ENCODE measurements at places on chromosomes 12 and 14. TPM values are rescaled to one million over a fixed set of nuclear protein-coding genes. Genes with fewer than 3 reads are reported as not detected.

KLRC4 gene
- polyA plus RNA-seq, result 14.3 TPM

ADAMTS20 gene
- polyA plus RNA-seq, result not detected

GRCh38 chr12:3350432-3350831 lies 140.6 kb upstream of the PRMT8 start:
- H3K36me3 ChIP-seq, result no peaks in the 10 kb centered on the region
- no peak overlapping the region for H3K4me3 ChIP-seq
- DNase-seq, result no peak

ACSS3 gene
- not detected for polyA plus RNA-seq

GRCh38 chr12:93127582-93128331 lies 198.7 kb upstream of the EEA1 start:
- H3K27me3 ChIP-seq, result no peaks in the 10 kb centered on the region
- no peaks in the 10 kb centered on the region for H3K4me1 ChIP-seq
- no peak overlapping the region for H3K27ac ChIP-seq
- DNase-seq, result no peak

- DNase-seq, result no peak
- H3K4me1 ChIP-seq, result no peaks in the 10 kb centered on the region
- H3K27ac ChIP-seq, result no peak overlapping the region
- no peaks in the 10 kb centered on the region for H3K36me3 ChIP-seq
Observed at GRCh38 chr12:60123557-60123956, 527.7 kb downstream of the SLC16A7 start.

- H3K36me3 ChIP-seq, result no peaks in the 10 kb centered on the region
- H3K27ac ChIP-seq, result no peak overlapping the region
- no peaks in the 10 kb centered on the region for H3K27me3 ChIP-seq
- no peak for DNase-seq
- H3K4me1 ChIP-seq, result no peaks in the 10 kb centered on the region
Observed at GRCh38 chr14:75972801-75973421, 8.9 kb downstream of the TGFB3 start.

- H3K27ac ChIP-seq, result no peak overlapping the region
- no peak overlapping the region for H3K4me3 ChIP-seq
- H3K4me1 ChIP-seq, result peaks cover 6% of the 10 kb centered on the region
- no peaks in the 10 kb centered on the region for H3K36me3 ChIP-seq
- no peak for DNase-seq
Observed at GRCh38 chr12:25463521-25463920, 89.6 kb downstream of the LMNTD1 start.

SMOC1 gene
- not detected for polyA plus RNA-seq

VRTN gene
- not detected for polyA plus RNA-seq

GRCh38 chr12:120327593-120327992 lies at the start of gene PLA2G1B:
Gene PLA2G1B, minus strand, starts transcription at chr12:120327779. Its CDS starts 26 bp downstream, at chr12:120327753.
- peaks cover 11% of the 10 kb centered on the region for H3K27me3 ChIP-seq
- H3K36me3 ChIP-seq, result no peaks in the 10 kb centered on the region
- H3K27ac ChIP-seq, result no peak within 1 kb of the TSS
- no peak within 1 kb of the TSS for H3K4me3 ChIP-seq
- DNase-seq, result no peak
- H3K4me1 ChIP-seq, result peaks cover 11% of the 10 kb centered on the region

CCDC184 gene
- polyA plus RNA-seq, result 0.23 TPM

DNA sequence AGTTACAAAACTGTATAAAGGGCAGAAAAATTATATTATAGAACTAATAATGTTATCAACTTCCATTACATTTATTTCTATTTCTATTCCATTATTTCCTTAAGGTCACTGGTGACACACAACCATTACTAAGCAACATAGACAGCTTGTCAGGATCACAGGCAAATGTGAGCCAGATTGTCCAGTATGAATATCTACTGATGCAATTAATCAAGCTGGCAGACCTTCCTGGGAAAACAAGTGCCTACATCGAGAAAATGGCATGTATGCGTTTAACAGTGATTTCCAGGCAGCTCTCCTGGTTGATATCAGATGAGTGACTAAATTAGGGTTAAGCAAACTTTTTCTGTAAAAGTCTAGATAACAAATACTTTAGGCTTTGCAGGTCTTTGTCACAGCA lies 36.9 kb upstream of the TSPAN8 start:
- H3K27ac ChIP-seq, result no peak overlapping the region
- H3K4me3 ChIP-seq, result no peak overlapping the region
- no peaks in the 10 kb centered on the region for H3K27me3 ChIP-seq
- DNase-seq, result no peak

PMEL gene
- polyA plus RNA-seq, result not detected

RFLNA gene
- not detected for polyA plus RNA-seq

TMEM119 gene
- not detected for polyA plus RNA-seq

DNA sequence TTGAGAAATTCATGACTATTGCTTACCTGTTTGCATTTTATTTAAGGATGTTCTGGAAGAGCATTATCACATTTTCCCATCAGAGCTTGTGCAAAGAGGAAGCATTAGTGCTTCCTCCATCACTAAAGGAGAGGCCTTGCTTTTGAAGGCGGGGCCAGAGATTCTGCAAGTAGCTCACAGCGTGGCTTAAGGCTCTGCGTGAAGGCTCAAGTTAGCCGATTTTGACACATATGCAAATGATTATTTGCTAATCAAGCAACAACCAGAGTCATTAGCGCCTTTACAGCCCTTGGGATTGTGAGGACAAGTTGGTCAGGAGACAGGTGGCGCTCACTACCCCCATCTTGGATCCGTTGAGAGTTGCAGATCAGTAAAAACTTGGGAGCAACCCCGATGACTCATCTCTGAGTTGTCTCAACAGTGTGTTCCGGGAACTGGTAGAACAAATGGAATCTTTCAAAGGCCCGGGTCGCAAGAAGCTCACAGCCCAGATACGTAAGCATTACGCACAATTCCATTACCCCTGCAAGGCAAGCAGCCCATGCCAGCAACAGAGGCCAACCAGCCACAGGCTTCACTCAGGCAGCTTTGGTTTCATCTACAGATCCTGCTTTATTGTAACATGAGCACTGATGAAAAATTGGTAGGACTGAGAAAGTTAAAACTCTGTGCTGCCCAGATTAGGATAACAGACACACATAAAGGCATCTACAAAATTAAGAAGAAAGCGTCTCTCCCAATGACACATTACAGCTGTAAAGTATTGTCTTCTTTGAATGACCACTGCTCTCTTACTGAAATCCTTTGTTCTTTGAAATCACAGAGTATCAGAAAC lies 34.9 kb upstream of the SPTSSA start:
- peaks cover 1% of the 10 kb centered on the region for H3K27me3 ChIP-seq
- no peak overlapping the region for H3K27ac ChIP-seq
- H3K36me3 ChIP-seq, result no peaks in the 10 kb centered on the region
- no peak for DNase-seq
